ENCODE measurements at places on chromosomes 2 and 18.

GRCh38 chr2:19484736-19485135, 126.3 kb upstream of the OSR1 start:
- DNase-seq, result no peak

DNA sequence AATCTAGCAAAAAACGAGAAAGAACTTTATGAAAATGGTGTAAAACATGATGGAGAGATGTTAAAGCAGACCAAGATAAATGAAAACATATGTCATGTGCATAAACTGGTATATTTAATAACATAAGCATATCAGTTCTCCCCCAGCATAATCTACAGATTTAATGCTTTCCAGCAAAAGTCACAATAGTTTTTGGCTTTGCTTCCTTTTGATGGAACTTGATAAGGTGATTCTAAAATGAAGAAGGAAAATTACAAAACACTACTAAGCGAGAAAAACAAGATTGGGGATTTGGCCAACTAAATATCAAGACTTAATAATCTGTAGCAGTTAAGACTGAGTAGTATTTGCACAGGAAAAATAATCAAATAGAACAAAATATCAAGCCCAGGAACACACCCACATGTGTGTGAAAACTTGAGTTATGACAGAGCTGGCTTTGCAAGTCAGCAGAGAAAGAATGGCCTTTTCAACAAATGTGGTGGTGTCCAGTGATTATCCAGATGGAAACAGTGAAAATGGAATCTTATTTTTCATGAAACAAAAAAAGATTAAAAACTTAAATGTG, 83.7 kb upstream of the L3MBTL4 start:
- no peak for DNase-seq

DNA sequence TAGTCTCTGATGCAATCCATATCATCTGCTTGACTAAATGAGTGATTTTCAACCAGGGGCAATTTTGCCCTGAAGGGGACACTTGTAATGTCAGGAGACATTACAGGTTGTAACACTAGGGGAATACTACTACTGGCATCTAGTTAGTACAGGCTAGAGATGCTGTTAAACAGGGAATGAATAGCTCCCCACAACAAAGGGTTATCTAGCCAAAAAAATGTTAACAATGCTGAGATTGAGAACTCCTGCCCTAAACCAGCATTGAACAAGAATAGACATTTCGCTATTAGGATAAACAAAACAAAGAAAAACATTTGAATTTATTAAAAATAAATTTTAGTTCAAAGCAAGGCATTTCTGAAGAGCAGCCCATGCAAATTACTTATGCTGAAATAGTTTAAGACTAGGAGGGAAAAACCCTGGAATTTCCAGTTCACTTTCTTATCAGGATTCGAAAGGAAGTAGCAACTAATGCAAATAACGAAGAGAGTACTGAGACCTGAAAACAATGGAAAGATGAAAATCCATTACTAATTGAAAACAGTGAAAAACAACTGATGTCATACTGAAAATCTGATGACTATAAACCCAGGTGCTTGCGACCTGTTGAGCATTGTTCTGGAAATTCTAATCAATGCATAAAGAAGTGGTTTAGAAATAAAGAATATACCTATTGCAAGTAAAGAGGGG, 53.1 kb downstream of the CAB39 start:
- no peak for DNase-seq

DNA sequence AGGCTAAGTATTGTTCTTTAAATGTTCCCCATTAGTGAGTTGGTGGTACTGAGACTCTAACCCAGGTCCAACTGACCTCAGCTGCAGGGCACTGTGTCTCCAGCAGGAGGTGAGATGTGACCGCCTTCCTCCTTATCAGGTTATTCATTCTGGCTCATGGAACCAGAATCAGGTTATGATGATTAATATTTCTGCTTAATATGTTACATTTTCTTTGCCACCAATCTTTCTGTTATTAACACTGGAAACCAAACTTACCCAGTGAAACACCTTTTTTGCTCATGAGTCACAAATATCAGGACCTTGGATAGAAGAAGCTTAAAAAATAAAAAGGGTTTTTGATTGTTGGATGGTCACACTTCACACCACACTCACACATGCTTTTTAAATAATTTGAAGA, 85.4 kb downstream of the DPP4 start:
- DNase-seq, result no peak

Data from kidney epithelial cell (primary cell).